ENCODE measurements at places on chromosomes 13 and 19.

- no peak for DNase-seq
These were observed 7.7 kb downstream of the N4BP2L2 start for GRCh38 chr13:32530841-32531253.

DNA sequence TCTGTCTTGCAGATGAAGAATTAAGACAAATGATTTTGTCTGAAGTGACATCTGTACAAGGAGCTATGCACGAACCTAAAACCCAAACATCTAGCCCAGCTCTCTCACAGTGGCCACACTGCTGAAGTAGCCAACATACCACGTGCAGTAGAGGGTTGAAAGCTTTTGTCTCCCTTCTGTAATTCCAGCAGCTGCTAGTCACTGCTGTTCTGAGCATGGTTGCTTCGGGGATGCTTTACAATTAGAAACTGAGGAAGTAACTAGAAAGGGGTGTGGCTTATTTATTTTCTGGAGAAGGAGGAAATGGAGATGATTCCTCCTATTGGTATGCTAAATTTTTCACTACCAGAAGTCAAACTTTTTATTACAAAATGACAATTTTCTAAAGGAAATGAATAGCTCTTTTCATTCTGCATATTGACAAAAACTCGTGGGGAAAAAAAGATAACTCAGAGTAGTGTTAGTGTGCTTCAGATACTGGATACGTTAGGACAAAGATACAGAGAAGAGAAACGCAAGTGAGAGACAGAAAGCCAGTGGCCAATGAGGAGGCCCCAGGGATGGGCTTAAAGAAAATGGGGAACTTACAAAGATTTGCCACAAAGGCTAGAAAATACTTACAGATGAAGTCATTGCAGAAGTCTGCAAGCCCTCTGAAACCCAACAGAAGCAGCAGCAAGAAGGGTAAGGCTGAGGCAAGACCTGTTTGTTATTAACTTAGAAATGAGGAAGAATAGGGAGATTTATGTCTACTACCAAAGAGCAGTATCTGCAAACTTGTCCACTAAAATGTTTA lies 192.7 kb upstream of the MIR17HG start:
- DNase-seq, result no peak

DNA sequence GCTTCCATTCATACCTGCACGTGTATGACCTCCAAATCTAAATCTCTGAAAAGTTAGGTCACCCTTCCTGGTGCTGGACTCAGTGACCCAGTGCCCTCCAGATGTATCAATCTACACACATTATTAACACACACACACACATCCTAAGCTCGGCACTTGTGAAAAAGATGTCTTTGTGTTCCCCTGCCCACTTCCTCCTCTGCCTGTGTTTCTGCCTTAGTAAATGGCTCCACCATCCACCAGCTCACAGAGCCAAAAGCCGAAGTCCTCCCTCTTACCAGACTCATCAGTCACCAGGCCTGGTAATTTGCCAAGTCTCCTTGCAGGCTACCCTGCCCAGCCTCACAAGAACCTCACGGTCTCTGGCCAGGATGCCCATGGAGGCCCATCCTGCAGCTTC lies 131.5 kb downstream of the SHISA2 start:
- no peak for DNase-seq

GRCh38 chr13:20772401-20773131 lies 1.2 kb downstream of the EEF1AKMT1 start:
- no peak for DNase-seq

DNA sequence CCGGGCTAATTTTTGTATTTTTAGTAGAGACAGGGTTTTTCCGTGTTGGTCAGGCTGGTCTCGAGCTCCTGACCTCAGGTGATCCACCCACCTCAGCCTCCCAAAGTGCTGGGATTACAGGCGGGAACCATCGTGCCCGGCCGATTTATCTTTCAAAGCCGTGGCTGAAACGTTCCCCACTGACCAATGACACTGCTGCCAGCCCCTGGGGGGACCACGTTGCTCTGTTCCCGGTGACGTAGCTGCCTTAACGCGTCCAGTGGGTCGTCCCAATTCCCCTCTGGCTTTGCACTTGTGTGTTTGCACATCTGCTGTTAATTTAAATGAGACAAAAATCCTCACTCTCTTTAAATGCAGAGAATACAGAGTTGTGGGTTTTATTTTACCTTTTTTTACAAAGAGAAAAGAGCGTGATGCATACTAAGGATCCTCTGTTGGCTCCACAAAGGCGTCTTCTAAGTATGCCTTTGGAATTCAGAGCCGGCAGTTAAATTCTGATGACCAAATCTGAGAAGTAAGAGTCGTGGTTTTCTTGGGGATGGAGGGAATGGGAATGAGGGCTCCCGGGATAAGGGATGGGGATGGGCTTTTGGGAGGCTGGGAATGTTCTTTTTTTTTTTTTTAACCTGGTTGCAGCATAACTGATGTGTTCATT lies 18.6 kb upstream of the LMTK3 start:
- no peak for DNase-seq

DNA sequence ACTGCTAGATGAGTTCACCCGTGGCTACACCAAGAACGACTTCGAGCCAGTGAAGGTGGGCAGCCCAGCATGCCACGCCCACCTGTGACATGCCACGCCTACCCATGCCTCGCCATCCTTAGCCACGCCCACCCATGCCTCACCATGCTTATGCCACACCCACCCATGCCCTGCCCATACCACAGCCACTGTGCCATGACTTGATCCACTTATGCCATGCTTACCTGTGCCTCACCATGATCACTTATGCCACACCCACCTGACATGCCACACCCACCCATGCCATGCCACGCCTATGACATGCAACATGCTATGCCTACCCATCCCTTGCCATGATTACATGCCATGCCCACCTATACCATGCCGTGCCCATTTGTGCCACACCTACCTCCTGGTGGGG lies 12.9 kb upstream of the USE1 start:
- no peak for DNase-seq

DNA sequence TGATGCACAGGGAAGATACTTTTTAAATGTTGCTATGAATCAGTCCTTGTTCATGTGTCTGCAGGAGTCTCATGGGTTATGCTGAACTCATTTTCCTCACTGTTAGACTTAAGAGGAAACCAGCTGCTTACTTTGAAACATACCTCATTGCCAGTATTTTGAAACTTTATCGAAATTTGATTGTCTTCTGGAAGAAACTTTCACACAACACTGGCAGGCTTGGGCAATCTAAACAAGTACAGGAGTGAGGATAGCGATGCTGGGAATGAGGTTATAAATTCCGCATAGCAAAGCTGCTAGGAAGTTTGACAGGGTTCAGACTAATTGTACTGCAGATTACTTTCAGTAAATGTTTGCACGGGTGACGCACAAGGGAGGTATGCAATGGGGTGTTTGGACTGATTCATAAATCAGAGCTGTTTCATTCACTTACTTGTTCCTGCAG lies 245.7 kb downstream of the DNAJC15 start:
- DNase-seq, result peak; percentile 20

DNA sequence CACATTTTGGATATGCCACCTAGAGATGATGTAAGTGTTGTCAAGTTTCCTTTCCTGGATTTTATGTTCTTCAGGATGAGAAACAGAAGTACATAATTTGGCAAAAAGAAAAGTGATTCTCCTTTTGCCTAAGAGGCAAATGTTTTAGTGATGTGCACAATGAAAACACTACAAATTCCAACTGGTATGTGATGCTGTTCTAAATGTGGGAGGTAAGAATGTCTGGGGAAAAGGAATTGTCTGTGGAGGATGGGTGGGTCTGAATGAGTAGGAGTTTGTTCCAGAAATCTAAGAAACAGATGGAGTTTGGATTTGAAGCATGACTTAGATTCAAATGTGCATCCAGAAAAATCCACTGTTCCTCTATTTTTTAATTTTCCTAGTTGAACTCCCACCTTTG lies 473.6 kb upstream of the SPRY2 start:
- DNase-seq, result no peak

DNA sequence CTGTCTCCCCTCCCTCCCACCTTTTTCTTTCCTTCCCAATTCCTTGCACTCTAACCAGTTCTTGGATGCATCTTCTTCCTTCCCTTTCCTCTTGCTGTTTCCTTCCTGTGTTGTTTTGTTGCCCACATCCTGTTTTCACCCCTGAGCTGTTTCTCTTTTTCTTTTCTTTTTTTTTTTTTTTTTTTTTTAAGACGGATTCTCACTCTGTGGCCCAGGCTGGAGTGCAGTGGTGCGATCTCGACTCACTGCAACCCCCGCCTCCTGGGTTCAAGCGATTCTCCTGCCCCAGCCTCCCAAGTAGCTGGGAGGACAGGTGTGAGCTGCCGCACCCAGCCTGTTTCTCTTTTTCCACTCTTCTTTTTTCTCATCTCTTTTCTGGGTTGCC lies 6.9 kb downstream of the MYADM start:
- DNase-seq, result no peak

- no peak for DNase-seq
These were observed 20.9 kb downstream of the C19orf44 start for GRCh38 chr19:16516923-16517610.

- DNase-seq, result no peak
These were observed 18.8 kb downstream of the SMG9 start for GRCh38 chr19:43735957-43736356.

DNA sequence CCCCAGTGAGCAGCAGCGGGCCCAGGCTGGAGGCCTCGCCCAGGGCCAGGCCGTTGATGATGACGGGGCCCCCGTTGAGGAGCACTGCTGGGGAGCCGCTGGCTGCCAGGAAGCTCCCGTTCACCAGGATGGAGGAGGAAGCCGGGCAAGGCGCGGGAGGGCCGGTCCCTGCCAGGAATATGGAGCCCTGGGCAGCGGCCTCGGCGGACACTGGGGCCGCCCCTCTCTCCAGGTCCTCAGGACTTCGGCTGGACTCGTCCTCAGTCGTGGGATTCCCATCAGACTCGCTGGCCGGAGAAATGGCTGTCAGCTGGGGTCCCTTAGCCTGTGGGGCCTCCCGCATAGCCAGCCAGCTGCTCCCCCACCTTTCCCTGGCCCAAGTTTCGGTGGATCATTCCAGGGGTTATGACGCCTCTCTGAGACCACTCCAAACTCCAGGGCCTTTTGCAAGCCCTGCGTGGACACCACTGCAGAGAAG lies 2.1 kb downstream of the SIX5 start:
- peak; percentile 46 for DNase-seq

GRCh38 chr19:34228347-34228746 lies 26.0 kb upstream of the GARRE1 start:
- DNase-seq, result no peak

DNA sequence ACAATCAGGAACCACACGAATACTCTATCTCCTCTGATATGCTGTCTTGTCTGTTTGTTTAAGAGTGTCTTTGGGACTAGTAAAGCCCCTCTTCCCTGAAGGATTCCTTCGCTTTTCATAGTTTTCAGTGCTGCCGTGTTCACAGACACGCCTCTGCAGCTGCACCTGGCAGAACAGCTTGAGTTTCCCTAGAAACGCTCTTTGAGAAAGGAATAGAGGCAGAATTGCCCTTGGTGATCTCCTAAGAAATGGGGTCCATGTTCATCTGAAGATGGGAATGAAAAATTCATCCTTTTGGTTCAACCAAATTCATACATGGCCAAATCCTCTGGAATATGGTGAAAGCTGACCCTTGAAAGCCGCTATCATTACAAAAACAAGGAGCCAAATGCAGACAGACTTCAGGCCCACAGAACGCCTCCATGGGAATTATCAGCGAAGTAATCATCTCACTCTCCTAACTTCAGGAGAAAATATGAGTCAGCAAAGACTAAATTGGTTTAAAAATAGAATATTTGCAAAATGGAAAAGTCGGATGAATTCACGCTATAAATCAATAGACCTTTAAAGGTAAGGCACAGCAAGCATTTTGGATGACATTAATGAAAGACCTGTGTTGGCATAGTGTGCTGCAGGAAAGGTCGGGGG lies 5.5 kb downstream of the SACS start:
- DNase-seq, result no peak

GRCh38 chr13:107832500-107833100 lies 382.7 kb downstream of the LIG4 start:
- no peak for DNase-seq

DNA sequence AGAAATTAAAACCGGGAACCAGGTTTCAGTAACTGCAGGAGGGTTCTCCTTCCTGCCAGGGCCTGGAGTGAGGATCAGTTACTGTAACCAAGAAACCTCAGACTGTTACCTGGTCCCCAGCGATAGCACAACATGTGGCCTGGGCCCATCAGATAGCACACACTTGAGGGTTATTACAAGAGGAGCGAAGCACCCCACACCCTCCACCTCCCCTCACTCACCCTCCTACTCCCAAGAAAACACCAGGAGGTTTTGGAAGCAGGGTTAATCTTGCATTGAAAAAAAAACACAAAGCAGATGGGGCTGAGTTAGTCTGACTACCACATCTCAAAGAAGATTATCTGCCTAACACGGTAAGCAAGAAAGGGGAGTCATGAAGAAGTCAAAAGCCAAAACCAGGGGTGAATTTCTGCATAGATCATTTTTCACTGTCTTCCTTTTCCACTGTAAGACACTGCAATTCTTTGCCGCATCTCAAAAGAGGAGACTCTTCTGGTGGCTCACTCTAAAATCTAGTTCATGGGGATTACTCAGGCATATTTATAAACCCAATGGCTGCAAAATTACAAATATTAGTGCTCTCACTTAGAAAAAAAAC lies 75.9 kb upstream of the DOCK9 start:
- DNase-seq, result no peak

DNA sequence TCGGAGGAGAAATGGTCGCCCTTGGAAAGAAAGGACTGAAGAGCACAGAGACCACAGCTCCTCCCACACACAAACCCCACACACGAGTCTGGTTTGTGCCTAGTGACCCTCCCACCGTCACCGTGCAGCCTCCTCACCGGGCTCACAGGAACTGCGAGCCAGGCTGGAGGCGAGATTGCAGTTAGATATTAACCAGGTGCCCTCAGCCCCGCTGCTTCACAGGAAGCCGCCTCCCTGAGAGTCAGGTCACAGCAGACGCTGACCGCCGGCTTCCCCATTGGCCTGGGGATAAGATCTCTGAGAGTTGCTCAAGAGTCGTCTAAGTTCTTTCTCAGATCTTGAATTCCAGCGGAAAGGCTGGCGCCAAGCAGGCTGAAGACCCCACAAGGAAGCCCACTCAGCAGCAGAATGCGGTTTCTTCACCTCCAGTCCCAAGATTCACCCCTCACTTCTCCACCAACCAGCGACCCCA lies 870 bp downstream of the ZNF44 start:
- DNase-seq, result peak; percentile 92

GRCh38 chr13:102873653-102874052 lies 27.8 kb downstream of the ERCC5 start:
- DNase-seq, result no peak
